Peyer's patch (tissue), 4 donors: ENCODE measurements at places on chromosomes 6 and 20. TPM values are rescaled to one million over a fixed set of nuclear protein-coding genes. Genes with fewer than 3 reads are reported as not detected.

PIM1 gene
- total RNA-seq = 78.4 TPM

TMEM74B gene
- 11.6 TPM for total RNA-seq

DNA sequence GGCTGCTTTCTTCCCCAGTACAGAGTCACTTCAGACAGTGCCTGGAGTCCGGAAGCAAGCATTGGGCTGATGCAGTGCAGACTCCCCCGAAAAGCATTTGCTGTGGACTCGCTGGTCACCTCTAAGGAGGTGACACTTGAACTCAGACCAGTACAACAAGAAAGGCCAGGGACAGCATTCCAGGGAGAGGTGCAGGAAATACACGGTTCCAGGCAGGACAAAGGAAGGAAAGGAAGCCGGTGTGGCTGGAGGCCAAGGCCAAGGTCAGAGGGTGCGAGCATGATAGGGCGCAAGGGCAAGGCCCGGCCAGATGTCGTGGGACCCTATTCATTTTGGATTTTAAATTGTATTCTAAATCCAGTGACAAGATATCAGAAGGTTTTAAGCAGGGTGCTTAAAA lies 160.9 kb downstream of the ZMYND8 start:
- no peak overlapping the region for H3K4me3 ChIP-seq
- H3K27me3 ChIP-seq = no peaks in the 10 kb centered on the region
- no peak for DNase-seq
- H3K27ac ChIP-seq = no peak overlapping the region

GRCh38 chr20:43584448-43585136 lies 6.1 kb upstream of the IFT52 start:
- H3K27me3 ChIP-seq = no peaks in the 10 kb centered on the region
- no peaks in the 10 kb centered on the region for H3K4me1 ChIP-seq
- DNase-seq = no peak
- no peaks in the 10 kb centered on the region for H3K36me3 ChIP-seq
- no peak overlapping the region for H3K4me3 ChIP-seq
- H3K27ac ChIP-seq = no peak overlapping the region

LGSN gene
- total RNA-seq = not detected
